Naive thymus-derived CD8-positive, alpha-beta T cell (primary cell): ENCODE measurements at places on chromosomes 5 and 9. TPM values are rescaled to one million over a fixed set of nuclear protein-coding genes. Genes with fewer than 3 reads are reported as not detected.
A peak's percentile ranks its signal among the peaks of the same experiment; 100 is the strongest.

The PCDHA13 gene
- not detected for total RNA-seq

DNA sequence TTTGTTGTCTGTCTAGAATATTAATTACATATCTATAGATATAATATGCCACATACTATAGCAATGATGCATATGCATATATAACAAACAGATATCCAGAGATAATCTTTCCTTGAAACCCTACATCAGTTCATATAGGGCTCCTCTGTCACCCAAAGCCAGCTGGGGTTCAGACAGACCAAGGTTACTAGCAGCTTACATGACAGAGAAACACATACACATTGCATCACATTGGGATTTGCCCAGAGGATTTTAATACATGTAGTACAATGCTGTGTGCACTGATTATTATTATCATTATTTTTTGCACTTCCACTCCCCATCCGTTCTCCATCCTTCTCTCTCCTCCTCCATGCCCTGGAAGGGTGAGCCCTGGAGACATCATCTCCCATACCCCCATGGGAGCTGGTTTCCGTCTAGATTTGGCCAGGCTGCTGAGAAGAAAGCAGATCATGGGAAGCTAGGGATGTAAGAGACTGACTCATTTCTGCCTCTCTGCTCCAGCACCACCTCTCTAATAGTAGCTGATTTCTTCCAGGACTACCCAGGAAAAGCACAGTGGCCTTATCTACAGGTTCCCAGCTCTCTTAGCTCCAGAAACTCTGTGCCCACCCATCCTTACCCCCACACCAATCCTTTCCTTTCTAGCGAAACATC lies 23.3 kb downstream of the FST start:
- H3K4me3 ChIP-seq = no peak overlapping the region
- H3K36me3 ChIP-seq = no peaks in the 10 kb centered on the region

GRCh38 chr5:122774861-122775549 lies at the start of gene SNX2:
SNX2 (plus strand) TSS chr5:122775080; CDS start chr5:122775104, 24 bp downstream.
- peaks cover 1% of the 10 kb centered on the region for H3K36me3 ChIP-seq
- H3K27ac ChIP-seq = peak within 1 kb of the TSS; percentile 94
- H3K4me3 ChIP-seq = peak within 1 kb of the TSS; percentile 95
- peaks cover 1% of the 10 kb centered on the region for H3K27me3 ChIP-seq
- peak; percentile 90 for DNase-seq

The OR1K1 gene
- not detected for total RNA-seq

- peaks cover 29% of the 10 kb centered on the region for H3K4me1 ChIP-seq
- no peak overlapping the region for H3K4me3 ChIP-seq
- peak overlapping the region; percentile 31 for H3K27ac ChIP-seq
- no peaks in the 10 kb centered on the region for H3K36me3 ChIP-seq
- DNase-seq = no peak
Observed at GRCh38 chr9:111945216-111945615, 48.6 kb downstream of the UGCG start.

DNA sequence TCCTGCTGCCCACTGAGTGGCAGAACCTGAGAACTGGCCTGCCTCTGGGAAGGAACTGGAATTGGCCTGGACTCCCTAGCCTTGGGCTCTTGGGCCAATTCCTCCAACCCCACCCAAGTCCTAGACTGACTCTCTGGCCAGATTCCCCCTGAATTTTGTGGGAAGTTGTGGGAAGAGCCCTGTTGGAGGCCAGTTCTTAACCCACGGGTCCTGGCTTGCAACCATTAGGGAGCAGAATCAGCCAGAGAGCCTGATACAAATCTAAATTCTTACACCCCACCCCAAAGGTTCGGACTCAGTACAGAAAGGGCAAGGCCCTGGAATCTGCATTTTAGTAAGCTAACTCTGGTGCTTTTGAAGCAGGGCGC lies 125.3 kb upstream of the SLC25A48 start:
- no peaks in the 10 kb centered on the region for H3K36me3 ChIP-seq
- H3K4me1 ChIP-seq = no peaks in the 10 kb centered on the region
- no peak overlapping the region for H3K27ac ChIP-seq
- H3K4me3 ChIP-seq = no peak overlapping the region
- DNase-seq = no peak

The GPR151 gene
- total RNA-seq = not detected

The ADRA1B gene
- not detected for total RNA-seq

DNA sequence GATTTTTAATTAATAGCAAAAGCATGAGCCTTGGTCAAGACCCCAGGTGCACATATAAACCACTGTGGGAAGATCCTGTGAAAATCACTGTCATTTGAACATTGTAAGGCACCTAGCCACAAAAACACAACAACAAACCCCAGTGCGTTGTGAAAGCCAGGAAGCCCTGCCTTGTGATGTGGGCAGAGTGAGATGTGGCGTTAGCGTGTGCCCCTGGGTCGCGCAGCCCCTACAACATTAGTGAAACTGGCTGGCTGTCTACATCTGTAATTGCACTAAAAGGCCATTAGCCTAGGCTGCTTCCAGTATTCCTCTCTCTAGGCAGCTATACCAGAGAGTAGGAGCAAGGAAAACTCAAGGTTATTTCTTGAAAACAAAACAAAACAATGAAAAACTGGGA lies 21.1 kb upstream of the PDZD2 start:
- H3K4me3 ChIP-seq = no peak overlapping the region
- H3K27ac ChIP-seq = no peak overlapping the region
- no peaks in the 10 kb centered on the region for H3K36me3 ChIP-seq

The MSMP gene
- 1.7 TPM for total RNA-seq

- no peak for DNase-seq
- no peak overlapping the region for H3K27ac ChIP-seq
- no peak overlapping the region for H3K4me3 ChIP-seq
- H3K27me3 ChIP-seq = peaks cover 18% of the 10 kb centered on the region
- no peaks in the 10 kb centered on the region for H3K36me3 ChIP-seq
- H3K4me1 ChIP-seq = peaks cover 3% of the 10 kb centered on the region
Observed at GRCh38 chr5:142717582-142718215, 31.8 kb upstream of the FGF1 start.

DNA sequence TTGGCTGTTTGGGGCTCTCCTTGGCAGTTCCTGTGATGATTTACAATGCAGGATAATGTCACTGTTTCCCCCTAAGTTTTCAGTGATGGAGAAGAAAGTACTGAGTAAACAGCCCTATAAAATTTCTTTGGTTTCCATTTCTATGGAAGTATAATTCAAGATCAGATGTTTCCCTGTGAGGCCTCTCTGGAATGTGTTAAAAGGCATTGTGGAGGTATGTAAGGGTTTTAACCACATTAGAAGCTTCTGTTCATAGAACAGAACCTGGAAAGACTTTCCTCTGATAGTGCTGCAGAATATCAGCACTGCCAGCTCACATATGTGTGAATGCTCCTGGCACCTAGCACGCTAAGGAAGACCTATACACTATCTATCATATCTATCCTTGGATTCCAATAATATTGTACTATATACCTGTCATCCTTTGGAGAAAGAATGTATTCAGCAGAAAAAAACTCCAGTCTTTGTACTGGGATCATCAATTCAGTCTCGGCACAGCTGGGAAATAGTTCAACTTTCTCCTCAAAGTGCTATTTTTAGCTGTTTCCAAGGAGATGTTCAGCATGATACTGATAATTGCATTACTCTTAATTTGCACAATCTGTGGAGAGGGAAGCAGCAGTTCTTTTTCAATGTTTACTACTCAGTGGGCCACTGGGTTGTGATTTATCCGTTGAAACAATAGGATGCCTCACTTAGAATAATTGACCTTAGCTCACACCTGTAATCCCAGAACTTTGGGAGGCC lies 21.9 kb downstream of the TTC1 start:
- peaks cover 16% of the 10 kb centered on the region for H3K4me1 ChIP-seq
- no peak overlapping the region for H3K27ac ChIP-seq
- no peak for DNase-seq

The IFNA21 gene
- not detected for total RNA-seq

DNA sequence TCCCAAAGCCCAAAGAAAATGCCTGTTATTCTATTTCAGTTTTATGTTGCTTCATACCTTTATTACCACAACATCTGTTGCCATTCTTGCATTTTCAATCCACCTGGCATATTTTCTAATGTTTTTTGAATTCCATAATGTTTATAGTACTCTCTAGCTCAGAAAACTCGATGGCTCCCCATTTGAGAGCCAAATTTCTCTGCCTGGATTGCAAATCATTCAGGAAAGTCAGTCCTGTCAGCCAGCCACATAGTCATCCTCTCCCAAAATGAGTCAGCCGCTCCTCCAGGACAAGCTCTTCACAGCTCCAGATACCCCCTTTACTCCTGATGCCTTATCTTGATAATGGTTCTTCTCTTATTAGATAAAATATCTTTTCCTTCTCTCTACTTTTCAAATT lies 78.2 kb upstream of the ADCY2 start:
- no peak for DNase-seq
- H3K27ac ChIP-seq = no peak overlapping the region
- no peaks in the 10 kb centered on the region for H3K36me3 ChIP-seq

- H3K4me3 ChIP-seq = no peak overlapping the region
- H3K27me3 ChIP-seq = peaks cover 2% of the 10 kb centered on the region
- H3K4me1 ChIP-seq = no peaks in the 10 kb centered on the region
- DNase-seq = no peak
Observed at GRCh38 chr9:134536101-134536900, 105.3 kb upstream of the COL5A1 start.

GRCh38 chr5:135271533-135272310 lies 127.3 kb downstream of the MACROH2A1 start:
- H3K4me1 ChIP-seq = no peaks in the 10 kb centered on the region
- no peaks in the 10 kb centered on the region for H3K27me3 ChIP-seq
- H3K4me3 ChIP-seq = no peak overlapping the region

DNA sequence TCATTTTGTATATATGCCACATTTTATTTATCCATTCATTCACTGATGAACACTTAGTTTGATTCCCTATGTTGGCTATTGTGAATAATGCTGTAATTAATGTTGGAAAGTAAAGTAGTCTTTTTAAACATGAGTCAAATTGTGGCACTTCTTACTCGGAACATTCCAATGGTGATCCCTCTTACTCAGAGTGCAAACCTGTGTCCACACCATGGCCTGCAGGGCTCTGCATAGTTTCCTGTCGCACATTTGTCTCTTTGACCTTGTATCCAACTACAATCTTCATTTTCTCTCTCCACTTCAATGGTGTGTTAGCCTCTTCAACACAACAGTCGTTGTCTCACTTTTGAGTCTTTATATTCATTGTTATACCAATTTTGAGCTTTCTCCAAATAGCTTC lies 98.1 kb upstream of the PAPPA start:
- H3K4me3 ChIP-seq = no peak overlapping the region
- peaks cover 2% of the 10 kb centered on the region for H3K27me3 ChIP-seq
- H3K36me3 ChIP-seq = no peaks in the 10 kb centered on the region
- no peak overlapping the region for H3K27ac ChIP-seq
- DNase-seq = no peak

GRCh38 chr9:23962101-23962500 lies 136.1 kb upstream of the ELAVL2 start:
- no peaks in the 10 kb centered on the region for H3K36me3 ChIP-seq
- DNase-seq = no peak
- H3K4me3 ChIP-seq = no peak overlapping the region

- H3K36me3 ChIP-seq = no peaks in the 10 kb centered on the region
- DNase-seq = no peak
- no peak overlapping the region for H3K4me3 ChIP-seq
- no peaks in the 10 kb centered on the region for H3K27me3 ChIP-seq
Observed at GRCh38 chr5:139690064-139690802, 42.1 kb downstream of the CXXC5 start.

The GRM6 gene
- total RNA-seq = not detected

- H3K27ac ChIP-seq = no peak overlapping the region
- no peaks in the 10 kb centered on the region for H3K36me3 ChIP-seq
- peaks cover 7% of the 10 kb centered on the region for H3K27me3 ChIP-seq
- DNase-seq = no peak
Observed at GRCh38 chr9:135667463-135668001, 4.4 kb downstream of the LCN9 start.

- peaks cover 6% of the 10 kb centered on the region for H3K4me1 ChIP-seq
- H3K27me3 ChIP-seq = no peaks in the 10 kb centered on the region
- no peak overlapping the region for H3K4me3 ChIP-seq
- no peak overlapping the region for H3K27ac ChIP-seq
- peaks cover 52% of the 10 kb centered on the region for H3K36me3 ChIP-seq
Observed at GRCh38 chr5:37631939-37632338, 207.9 kb downstream of the GDNF start.

DNA sequence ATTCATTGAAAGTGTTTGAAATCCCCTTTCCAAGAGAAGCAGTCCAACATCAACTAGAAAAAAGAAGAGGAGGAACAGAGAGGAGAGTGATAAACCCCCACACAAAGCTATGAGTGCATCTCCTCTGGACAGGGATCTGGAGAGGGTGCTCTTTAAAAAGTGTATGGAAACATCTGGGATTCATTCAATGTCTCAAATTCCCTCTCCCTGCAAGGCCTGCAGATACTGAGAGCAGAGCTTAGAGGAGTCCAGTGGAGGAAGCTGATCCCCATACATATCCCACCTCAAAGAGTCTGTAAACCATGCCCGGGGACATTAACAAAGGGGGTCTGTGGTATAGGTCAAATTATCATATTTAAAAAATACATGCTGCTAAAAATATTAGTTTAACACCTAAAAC lies 2.2 kb downstream of the SPOCK1 start:
- H3K27ac ChIP-seq = no peak overlapping the region
- no peaks in the 10 kb centered on the region for H3K4me1 ChIP-seq
- no peak overlapping the region for H3K4me3 ChIP-seq
- no peak for DNase-seq
- peaks cover 22% of the 10 kb centered on the region for H3K27me3 ChIP-seq
- H3K36me3 ChIP-seq = no peaks in the 10 kb centered on the region

The FAM163B gene
- total RNA-seq = not detected

The N4BP3 gene
- total RNA-seq = 7.2 TPM

- H3K36me3 ChIP-seq = no peaks in the 10 kb centered on the region
- DNase-seq = no peak
- peak overlapping the region; percentile 73 for H3K4me3 ChIP-seq
- H3K27ac ChIP-seq = peak overlapping the region; percentile 82
- H3K4me1 ChIP-seq = peaks cover 46% of the 10 kb centered on the region
Observed at GRCh38 chr5:179817890-179818745, 2.6 kb upstream of the SQSTM1 start.
